ENCODE measurements at places on chromosomes 4 and X.

DNA sequence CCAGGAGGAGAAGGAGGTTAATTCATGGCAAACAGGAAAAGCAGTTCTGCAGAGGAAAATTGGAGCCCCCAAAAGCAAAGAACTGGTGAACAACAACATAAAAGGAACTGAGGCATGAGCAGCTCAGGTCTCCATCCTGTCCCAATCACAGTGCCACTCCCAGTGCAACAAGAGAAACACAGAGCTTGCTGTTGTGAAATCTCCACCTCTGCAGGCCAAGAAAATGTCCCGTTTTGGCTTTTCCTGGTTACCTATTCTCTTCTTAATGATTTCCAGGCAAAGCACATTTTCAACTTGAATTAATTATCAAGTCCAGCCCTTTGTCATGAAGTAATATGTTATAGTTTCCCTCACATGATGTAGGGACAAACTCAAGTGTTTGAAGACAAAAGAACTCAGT lies 778 bp downstream of the C1QTNF7 start:
- no peak for DNase-seq

GRCh38 chr4:47368211-47368610 lies 95.3 kb downstream of the COMMD8 start:
- DNase-seq: no peak

DNA sequence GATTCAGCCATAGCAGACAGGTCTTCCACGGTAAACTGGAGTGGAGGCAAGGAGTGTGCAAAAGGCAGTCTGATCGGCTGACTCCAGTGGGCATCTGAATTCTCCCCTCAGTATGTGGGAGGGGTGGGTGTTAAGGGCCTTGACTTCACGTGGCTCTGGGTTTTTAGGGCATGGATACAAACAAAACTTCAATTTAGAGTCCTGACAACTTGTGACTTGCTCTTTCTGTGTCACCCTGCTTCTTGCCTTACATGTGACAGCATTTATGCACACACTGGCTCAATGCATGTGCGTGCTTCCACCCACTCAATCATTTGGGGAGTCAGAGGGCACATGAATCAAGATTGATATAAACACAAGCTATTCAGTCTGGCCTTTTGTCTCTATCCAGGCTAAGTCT lies 17.5 kb downstream of the PLP1 start:
- DNase-seq: no peak

DNA sequence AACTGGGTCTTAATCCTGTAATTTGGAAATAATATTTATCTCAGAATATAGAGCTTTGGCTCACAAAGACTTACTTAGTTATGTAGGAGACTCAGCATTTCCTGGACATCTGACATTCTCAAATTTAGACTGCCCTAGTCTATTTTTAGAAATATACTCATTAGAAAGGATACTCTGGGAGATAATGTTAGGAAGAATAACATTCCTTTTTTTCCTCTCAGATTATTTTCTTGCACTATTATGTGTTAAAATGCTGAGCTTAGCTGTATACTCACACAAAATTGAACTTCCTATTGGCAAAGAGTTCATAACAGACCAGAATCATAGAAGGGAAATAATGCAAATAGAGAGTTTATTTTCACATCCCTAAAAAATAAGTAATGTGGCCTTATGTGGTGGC lies 1424.9 kb upstream of the PCDH7 start:
- DNase-seq: no peak

GRCh38 chrX:132877954-132878536 lies 80.4 kb downstream of the HS6ST2 start:
- DNase-seq: no peak

GRCh38 chr4:145481942-145482208 lies 222 bp downstream of the SMAD1 start:
- no peak for DNase-seq

DNA sequence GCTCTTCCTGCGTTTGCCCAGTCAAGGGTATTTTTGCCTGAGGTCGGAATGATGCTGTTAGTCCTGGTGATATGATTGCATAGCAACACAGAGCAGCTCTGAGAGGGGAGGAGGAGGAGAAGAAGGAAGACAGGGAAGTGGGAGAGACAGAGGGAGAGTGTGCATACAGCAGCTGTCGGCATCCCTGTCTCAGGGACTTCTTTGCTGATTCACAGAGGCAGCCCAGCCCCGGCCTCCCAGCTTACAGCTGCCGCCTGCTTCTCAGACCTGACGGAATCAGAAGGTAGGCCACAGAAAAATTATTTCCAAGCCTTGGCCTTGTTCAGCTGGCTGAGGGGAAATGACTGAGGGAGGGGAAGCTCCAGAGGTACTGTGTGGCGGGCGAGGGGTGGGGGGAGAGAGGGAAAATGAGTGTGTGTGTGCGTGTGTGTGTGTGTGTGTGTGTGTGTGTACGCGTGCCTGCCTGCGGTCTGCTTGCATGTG lies 319 bp downstream of the DRP2 start:
- DNase-seq: no peak

GRCh38 chr4:53659112-53659511 lies 67.8 kb upstream of the LNX1 start:
- no peak for DNase-seq

GRCh38 chr4:172141025-172141424 lies 327.8 kb downstream of the GALNTL6 start:
- no peak for DNase-seq

- DNase-seq: peak; percentile 23
Measured at GRCh38 chr4:15333692-15334633, 93.9 kb upstream of the C1QTNF7 start.

DNA sequence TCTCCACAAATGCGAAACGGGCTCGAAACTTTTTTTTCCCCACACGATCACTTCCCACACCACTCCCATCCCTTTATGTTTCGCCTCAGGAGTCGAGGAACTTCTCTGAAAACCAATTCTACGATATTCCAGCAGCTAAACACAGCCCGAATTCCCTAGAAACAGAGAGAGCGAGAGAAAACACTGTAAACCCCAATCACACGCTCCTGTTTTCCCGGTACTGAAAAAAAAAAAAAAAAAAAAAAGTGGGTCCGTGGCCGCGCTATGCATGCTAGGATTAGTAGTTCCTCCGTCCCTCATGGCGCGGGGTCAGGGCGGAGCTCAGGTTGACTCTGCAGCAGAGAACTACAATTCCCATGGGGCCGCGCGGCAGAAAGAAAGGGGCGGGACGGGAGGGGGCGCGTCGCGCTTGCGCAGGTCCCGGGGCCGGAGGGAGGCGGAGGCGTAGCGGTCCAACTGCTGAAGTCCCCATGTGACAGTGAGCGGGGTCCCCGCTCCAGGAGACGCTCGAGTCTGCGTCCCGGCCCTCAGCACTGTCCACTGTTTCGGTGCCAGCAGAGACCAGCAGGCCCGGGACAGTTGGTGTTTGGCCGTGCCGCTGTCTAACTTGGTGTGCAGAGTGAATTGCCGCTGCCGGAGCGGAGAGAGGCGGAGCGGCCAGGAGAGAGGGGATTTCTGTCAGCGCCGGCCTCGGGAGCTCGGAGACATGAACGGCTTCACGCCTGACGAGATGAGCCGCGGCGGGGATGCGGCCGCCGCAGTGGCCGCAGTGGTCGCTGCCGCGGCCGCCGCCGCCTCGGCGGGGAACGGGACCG lies at the start of gene SAP30:
SAP30 (plus strand) TSS at position 478 of the 815 bp plus-strand sequence; CDS start at position 707, 229 bp downstream.
- DNase-seq: peak; percentile 99

DNA sequence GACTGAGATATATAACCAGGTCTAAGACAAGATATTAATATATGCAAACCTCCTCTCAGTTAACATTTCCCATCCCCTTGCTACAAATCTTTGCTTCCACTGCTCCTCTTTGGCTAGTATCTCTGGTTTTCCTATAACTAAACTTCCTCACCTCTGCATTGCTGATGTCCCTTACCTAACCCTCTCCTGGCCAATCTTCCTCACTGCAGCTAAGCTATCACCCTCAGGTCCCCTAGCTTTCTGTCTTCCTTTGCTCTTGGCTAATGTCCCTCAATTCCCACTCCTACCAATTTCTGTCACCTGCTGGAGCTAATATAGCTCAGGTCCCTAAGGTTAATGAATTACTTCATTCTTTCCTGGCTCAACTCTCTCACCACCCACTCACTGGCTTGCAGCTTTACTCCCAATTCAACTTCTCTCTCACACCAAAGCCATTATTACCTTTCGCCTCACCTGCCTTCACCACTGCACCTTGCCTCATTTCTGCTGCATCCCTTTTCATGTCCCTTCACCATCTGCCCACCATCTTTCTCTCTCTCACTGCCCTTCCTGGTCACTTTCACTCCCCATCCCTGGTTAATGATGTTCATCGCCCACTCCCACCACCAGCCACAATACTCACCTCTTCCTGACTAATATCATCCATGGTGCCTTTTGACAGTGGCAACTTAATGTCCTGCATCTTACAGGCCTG lies 26.7 kb downstream of the SMC1A start:
- DNase-seq: no peak

GRCh38 chr4:92615049-92615448 lies 311.3 kb downstream of the GRID2 start:
- DNase-seq: no peak

- DNase-seq: no peak
Measured at GRCh38 chr4:176814770-176815169, 22.0 kb upstream of the VEGFC start.

- DNase-seq: no peak
Measured at GRCh38 chr4:48985976-48986653, at the start of gene CWH43. Gene CWH43, plus strand, starts transcription at chr4:48986275. Its CDS starts 155 bp downstream, at chr4:48986430.

- DNase-seq: no peak
Measured at GRCh38 chr4:88352062-88352740, 26.5 kb upstream of the HERC6 start.

DNA sequence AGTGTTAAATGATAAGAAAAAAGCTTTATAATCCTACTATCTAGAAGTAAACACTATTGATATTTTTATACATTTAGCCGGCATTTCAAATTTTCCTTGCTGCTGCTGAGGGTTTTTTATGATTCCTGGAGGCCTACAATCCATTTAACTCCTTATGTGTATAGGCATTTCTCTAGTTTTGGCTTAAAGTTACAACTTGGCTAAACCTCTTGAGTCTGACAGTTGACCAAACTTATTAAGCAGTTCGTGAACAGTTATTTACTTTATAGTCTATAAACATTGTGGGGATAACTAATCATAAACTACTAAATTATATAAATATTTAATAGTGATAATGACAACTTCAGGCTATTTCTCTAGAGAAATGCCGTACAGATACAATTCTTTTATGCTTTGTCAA lies 141.9 kb downstream of the ADGRL3 start:
- DNase-seq: no peak

DNA sequence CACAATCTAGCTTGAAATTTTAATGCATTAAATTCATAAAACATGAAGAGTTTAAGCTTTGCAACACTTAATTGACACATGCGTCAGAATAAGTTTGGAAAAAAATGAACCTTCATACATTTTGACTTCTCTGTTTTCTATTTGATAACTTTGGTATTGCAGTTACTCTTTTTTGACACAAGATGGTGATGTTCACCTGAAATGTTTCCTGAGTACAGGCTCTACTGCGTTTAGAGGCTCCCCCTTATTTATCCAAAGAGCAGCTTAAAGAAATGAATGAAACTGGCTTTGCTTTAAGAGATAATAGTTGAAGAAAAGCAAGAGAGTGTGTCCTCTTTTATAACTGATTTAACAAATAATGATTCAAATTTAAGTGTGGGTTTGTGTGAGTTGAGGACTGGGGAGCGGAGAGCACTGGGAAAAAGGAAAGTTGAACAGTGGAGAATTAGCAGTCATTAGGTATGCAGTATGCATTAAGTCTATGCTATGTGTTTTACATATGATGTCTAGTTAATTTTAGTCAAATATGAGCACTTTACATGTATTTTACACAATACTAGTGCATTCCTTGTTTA lies 180.6 kb upstream of the NUDT6 start:
- DNase-seq: peak; percentile 27

DNA sequence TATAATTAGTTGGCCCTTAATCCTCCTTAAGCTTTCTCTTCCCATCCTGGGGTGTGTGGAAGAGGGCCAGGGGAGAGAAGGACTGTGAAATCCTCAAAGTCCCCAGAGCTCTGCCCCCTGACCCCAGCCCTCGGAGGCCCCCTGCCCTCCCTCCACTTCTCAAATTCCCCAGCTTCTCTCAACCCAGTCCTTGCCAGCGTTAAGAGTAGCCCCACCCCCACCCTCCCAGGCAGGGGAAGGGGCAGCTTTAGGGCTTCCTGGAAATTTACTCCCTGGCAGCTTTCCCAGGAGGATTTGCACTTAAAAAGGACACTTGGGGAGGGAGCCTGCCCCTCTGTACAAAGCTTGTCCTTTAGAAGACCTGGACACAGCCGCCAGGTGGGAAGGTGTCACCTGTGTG lies 11.8 kb upstream of the CD40LG start:
- DNase-seq: no peak

GRCh38 chr4:23105759-23106370 lies 413.1 kb downstream of the GBA3 start:
- no peak for DNase-seq

- DNase-seq: no peak
Measured at GRCh38 chr4:4618847-4619246, 77.0 kb upstream of the STX18 start.

GRCh38 chr4:122602277-122603142 lies 18.4 kb downstream of the IL21 start:
- DNase-seq: peak; percentile 14

DNA sequence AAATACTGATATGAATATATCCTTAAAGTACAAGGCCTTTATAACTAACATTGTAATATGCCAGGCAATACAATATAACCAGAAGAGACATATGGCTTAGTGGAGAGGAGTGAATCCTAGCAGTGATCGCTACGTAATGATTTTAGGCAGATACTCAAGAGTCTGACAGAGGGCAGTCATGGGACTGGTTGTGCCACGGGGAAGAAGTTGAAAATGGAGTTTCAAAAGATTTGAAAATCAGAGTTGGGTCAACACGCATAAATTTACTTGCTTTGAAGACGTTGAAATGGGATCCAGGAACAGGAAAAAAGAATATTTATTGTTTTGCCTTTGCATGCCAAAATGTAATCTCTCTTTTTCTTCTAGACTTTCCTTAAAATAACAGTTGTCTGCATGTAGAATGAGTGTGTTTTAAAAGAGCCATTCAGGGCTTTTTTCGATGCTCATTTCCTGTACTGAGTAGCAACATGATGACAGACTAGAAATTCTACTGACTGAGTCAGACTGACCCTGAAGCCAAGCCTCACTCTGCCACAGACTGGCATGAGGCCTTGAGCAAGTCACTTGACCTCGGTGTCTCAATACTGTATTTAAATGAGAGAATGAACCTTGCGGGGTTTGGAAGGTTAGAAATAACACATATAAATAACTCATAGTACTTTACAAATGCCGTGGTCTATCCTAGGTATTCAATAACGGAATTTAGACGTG lies 8.1 kb upstream of the SMS start:
- DNase-seq: peak; percentile 89

DNA sequence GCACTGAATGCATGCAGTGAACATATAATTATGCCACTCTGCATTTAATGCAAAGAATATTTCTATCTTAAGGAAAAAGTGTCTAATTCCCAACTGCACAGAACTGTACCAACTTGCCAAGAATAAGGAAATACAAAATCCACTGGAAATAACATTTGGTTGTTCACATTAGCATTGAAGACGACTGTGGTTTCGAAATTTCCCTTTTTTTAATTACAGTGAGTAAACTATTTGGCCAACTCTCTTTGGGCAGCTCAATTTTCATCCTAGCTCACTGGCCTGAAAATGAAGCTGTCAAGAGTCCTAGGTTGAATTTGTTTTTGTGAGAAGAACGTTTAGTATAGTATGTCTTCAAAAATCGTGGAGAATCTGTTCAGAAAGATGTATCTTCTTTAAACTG lies 81.6 kb upstream of the MID1 start:
- DNase-seq: no peak
